ENCODE measurements at places on chromosomes 12 and 14.

DNA sequence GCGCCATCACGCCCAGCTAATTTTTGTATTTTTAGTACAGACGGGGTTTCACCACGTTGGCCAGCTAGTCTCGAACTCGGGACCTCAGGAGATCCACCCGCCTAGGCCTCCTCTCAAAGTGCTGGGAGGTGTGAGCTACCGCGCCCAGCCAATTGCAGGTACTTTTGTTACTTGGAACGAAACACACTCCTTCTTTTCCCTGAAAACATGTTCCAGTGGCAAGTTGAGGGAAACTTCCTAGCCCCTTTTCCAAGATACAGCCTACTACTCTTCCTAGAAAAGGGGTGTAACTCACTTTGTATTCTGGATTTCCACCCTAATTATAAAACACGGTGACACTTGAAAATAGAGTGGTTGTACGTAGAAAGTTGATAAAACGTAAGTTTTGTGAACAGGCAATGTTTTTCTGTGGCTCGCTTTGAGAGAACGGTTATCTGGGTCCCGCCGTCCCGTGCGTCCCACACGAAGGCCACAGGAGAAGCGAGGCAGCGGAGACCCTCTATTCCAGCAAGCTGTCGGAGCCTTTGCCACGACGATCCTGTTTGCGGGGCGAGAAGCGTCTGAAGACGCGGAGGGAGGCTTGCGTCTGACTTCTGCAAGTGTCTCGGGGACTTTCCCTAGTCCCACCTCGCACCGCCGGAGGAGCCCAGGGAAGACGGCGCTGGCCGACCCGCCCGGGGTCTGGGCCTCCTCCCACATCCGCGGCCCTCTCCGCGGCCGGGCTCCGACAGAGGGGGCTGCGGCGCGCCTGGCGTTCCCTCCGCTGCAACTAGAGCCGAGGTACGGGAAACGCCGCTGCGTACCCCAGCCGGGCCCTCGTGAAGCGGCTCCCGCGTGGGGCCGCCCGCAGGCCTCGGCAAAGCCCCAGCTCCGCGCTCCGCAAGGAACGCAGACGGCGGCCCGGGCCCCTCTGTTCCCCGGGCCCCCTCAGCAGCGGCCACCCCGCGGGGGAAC, 745 bp downstream of the CDCA4 start:
- peak; percentile 52 for DNase-seq

DNA sequence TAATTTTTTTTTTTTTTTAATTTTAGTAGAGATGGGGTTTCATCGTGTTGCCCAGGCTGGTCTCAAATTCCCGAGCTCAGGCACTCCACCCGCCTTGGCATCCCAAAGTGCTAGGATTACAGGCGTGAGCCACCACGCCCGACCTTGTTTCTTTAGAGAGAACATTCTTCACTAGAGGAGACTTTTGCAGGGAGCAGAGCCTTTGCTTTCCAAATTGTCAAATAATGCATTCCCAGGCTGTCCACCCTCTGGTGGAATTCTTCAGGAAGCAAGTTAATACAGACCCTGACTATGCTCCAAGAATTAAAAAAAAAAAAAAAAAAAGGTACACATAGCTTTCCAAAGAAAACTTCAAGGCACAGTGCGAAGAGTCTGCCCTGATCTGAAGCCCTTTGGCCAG, 6.8 kb downstream of the ALDH1L2 start:
- no peak for DNase-seq

GRCh38 chr14:95174184-95174792, 17.0 kb upstream of the DICER1 start:
- no peak for DNase-seq

DNA sequence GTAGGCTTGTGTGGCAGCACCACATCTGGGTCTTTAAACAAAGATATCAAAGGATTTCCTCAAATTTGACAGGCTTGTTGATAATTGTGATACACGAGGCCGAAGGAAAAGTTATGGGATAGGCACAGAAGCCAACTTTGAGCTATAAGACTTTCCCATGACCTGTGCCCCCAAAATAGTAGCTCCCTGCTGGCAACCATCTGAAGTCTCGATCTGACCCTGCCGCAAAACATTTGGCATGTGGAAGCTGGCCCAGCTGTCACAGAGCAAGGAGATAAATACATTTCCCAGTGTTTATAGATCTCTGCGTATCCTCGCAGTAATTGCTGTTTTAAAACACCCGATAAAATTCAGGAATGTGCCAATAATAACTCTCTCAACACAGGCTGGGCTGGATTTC, 26.4 kb upstream of the RGS6 start:
- DNase-seq, result no peak

DNA sequence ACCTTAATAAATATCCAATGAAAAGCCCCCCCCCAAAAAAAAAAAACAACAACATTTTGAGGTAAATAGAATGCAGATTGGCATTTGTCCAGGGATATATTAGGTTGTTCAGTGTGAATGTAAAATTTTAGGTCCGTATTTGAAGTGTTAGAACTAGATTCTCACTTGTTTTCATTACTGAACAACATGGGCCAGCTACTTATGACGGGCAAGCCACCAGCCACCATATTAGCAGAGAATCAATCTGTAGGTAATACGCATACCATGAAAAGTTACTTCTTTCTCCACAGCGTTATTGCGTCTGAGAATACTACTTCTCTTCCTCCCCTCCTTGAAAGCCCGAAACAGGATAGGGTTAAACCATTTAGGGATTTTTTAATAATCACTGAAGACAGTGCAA, 5.4 kb downstream of the FLRT2 start:
- DNase-seq, result no peak

- DNase-seq, result no peak
Observed at GRCh38 chr14:91029456-91030217, 30.8 kb downstream of the RPS6KA5 start.

DNA sequence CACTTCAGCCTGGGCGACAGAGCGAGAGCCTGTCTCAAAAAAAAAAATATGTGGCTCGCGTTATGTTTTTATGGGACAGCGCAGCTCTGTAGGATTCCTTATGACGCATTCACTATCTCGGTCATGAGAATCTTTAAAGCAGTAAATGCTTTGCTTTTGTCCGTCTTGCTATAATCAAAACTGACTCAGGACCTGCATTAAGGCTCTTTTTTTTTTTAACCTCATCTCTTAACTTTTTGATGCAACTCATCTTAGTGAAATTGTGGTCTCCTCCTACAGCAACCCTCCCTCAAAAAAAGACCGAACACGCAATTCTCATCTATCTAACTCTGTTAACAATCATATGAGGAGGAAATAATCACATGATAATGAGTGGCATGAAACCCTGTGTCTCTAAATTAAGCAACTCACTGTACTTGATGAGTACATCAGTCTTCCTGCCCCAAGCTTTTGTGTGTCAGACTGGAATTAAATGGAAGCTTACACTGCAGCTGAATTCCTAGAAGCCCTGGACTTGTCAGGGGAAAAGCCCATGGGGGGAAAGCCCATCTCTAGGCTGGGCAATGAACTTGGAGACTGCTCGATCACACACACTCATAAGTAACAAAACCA, 4.3 kb downstream of the P2RX4 start:
- DNase-seq, result no peak

GRCh38 chr12:112183141-112184021, 58.0 kb downstream of the TRAFD1 start:
- no peak for DNase-seq

DNA sequence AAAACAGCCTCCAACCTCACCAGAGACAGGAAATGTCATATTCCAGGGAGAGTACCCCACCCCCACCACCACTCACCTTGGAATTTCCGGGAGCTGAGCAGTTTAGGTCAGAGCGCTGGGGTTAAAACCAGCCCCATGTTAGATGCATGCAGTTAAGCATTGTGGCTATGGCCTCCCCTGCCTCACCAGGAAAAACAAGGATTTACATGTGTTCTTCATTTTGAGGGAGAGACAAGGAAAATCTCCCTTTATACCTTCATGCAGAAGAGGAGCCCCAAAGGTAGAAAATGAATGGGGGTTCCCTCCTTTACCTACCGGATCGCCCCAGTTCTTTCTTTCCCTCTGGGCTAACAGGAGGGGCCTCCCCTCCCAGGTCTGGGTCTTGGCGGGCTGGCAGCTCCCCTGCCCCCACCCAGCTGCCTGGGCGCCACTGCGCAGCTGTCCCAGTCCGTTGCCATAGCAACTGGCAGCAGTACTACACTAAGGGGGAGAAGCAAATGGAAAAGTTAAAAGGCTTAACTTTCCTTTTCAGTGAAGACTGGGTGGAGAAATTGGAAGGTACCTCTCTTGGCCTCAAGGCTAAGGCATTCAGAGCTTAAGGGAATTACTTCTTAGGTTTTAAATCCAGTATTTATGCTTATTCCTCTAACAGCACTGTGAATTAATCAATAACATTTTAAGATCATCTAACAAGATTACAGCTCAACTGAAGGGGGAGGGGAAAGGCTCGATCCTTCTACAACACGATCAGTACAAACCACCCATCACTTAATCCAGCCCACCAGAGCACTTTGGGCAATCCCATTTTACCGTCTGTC, 20.5 kb downstream of the CBX5 start:
- peak; percentile 79 for DNase-seq

DNA sequence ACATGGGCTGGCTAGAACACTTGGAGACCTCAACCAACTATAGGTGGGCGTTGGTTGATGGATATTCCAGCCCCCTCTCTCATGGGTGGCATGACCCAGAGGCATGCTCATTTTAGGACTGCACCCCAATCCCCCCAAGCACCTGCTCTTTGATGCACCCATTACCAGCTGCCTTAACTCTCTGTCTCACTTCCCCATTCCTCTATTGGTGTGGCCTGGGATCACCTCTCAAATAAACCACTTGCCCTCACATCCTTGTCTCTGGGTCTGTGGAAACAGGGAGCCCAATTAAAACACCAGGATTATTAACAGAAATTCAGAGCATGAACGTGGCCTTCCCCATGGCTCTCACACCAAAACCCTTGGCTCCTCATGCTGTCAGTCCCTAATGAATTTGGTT, 202.3 kb upstream of the NOS1 start:
- DNase-seq, result no peak

DNA sequence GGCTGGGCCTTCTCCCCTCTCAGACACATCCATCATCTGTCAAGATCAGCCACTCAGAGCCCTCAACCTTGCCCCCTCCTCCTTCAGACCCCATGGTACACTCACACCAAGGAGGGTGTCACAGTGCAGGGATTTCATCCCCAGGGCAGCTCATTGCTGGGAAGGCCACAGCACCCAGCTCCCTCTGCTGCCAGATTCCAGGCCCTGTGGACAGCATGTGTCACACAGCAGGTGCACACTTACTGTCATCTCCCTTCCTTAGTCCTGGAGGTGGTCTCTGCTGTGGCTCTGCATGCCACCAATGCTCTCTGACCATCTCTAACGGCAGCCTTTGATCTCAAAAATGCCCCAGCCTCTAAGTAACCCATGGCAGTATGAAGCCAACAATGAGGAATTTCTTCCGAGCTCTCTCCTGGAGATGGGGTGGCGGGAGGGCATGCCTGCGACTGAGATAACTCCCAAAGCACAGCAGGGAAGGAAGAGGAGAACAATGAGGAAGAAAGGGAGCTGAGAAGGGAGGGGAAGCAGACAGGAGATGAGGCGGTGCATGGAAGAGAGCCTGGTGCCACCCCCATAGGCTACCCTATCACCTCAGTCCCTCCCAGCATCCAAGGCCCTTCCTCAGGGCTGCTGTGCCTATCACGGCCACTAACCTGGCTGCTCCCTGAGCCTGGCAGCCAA, 101.0 kb downstream of the SINHCAF start:
- no peak for DNase-seq

- DNase-seq, result no peak
Observed at GRCh38 chr12:49529414-49529813, 9.4 kb upstream of the KCNH3 start.

DNA sequence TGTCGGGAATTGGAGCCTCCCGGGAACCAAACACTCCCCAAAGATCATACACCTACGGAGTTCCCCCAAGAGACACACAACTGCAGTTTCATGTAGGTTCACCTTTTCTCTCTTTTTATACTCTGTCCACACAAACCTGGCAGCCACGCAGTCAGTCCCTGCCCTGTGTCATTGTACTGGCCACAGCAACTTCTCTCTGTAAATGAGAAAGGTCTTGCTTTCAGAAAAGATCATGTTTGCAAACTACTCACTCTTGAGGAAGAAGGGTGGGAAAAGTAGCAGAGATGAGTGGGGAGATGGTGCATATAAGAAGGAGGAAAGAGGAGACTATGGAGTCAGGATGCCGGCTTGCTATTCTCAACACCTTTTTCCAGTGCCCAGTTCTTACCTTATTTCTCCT, 10.4 kb downstream of the ANG start:
- no peak for DNase-seq

All from left ventricle myocardium superior (tissue), 1 donor.